ENCODE measurements at places on chromosomes 7 and 10. TPM values are rescaled to one million over a fixed set of nuclear protein-coding genes. Genes with fewer than 3 reads are reported as not detected.
A peak's percentile ranks its signal among the peaks of the same experiment; 100 is the strongest.

Gene ZNF775
- 6.2 TPM for polyA plus RNA-seq

- no peak overlapping the region for H3K4me3 ChIP-seq
- no peaks in the 10 kb centered on the region for H3K36me3 ChIP-seq
- peaks cover 97% of the 10 kb centered on the region for H3K27me3 ChIP-seq
- peak; percentile 69 for DNase-seq
- peaks cover 35% of the 10 kb centered on the region for H3K4me1 ChIP-seq
Observed at GRCh38 chr10:117541909-117542705, 439 bp upstream of the EMX2 start.

Gene CALN1
- polyA plus RNA-seq, result 0.28 TPM

GRCh38 chr7:50782375-50783208 lies at the start of gene GRB10:
Gene GRB10, minus strand, starts transcription at chr7:50782896. Its CDS starts 50,574 bp downstream, at chr7:50732322.
- peak; percentile 68 for DNase-seq
- peak within 1 kb of the TSS; percentile 16 for H3K27ac ChIP-seq
- H3K4me3 ChIP-seq, result peak within 1 kb of the TSS; percentile 29

GRCh38 chr10:83607959-83608745 lies 531.2 kb upstream of the GHITM start:
- H3K27me3 ChIP-seq, result no peaks in the 10 kb centered on the region
- no peak overlapping the region for H3K4me3 ChIP-seq
- no peak for DNase-seq
- H3K36me3 ChIP-seq, result no peaks in the 10 kb centered on the region

Gene BTBD16
- polyA plus RNA-seq, result 0.74 TPM

DNA sequence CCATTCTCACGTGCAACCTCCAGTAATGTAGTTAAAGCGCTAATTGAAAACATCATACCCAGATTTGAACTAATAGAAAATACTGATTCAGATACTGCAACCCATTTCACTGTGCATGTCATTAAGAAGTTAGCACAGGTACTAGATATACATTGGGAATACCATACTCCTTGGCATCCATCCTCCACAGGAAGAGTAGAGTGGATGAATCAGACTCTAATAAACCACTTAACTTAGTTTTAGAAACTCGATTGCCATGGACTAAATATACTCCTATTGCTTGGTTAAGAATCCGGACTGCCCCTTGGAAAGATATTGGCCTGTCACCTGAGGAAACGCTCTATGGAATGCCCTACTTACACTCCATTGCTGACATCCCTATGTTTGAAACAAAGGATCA lies 9.5 kb downstream of the AKR1B15 start:
- H3K4me1 ChIP-seq, result no peaks in the 10 kb centered on the region
- H3K36me3 ChIP-seq, result no peaks in the 10 kb centered on the region
- no peak for DNase-seq
- H3K27ac ChIP-seq, result no peak overlapping the region
- H3K4me3 ChIP-seq, result no peak overlapping the region

Gene PLEKHS1
- polyA plus RNA-seq, result not detected

GRCh38 chr7:45566386-45566785 lies 7.8 kb upstream of the ADCY1 start:
- no peaks in the 10 kb centered on the region for H3K4me1 ChIP-seq
- H3K27ac ChIP-seq, result no peak overlapping the region
- H3K36me3 ChIP-seq, result no peaks in the 10 kb centered on the region
- no peak overlapping the region for H3K4me3 ChIP-seq

All from hepatocyte (in vitro differentiated cells).